ENCODE measurements at places on chromosomes 6 and 20. TPM values are rescaled to one million over a fixed set of nuclear protein-coding genes. Genes with fewer than 3 reads are reported as not detected.

Gene CDH4
- total RNA-seq = 0.14 TPM

Gene ENPP1
- total RNA-seq = 0.47 TPM

Gene C20orf141
- total RNA-seq = not detected

DNA sequence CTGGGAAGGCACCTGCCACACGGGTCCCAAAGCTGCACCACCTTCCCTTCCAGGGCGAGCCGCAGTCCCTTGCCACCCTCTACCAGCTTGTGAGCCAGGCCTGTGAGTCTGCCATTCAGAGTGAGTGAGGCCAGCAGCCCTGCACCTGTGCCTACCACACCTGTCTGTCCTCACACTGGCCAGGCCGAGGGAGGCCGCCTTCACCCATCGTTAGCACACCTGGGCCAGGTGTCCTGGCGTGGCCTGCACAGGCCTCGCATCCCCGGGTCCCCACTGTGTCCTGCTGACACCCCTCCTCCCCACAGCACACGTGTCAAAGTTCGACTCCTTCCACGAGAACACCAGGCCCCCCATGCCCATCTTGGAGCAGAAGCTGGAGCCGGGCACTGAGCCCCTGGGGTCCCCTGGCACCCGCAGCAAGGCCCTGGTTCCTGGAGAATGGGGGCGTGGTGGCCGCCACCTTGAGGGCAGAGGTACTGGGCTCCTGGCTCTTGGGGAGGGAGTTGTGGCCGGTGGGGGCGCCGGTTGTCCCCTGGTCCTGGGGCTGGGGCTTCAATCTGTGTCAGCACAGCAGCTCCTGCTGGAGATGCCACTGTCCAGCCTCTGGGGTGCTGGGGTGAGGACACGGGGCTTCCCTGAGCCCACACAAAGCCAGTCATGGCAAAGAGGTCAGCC, 33.0 kb downstream of the CHRNA4 start:
- H3K27ac ChIP-seq = no peak overlapping the region
- no peaks in the 10 kb centered on the region for H3K36me3 ChIP-seq
- H3K27me3 ChIP-seq = peaks cover 20% of the 10 kb centered on the region
- no peak overlapping the region for H3K4me3 ChIP-seq
- DNase-seq = no peak
- H3K4me1 ChIP-seq = no peaks in the 10 kb centered on the region

DNA sequence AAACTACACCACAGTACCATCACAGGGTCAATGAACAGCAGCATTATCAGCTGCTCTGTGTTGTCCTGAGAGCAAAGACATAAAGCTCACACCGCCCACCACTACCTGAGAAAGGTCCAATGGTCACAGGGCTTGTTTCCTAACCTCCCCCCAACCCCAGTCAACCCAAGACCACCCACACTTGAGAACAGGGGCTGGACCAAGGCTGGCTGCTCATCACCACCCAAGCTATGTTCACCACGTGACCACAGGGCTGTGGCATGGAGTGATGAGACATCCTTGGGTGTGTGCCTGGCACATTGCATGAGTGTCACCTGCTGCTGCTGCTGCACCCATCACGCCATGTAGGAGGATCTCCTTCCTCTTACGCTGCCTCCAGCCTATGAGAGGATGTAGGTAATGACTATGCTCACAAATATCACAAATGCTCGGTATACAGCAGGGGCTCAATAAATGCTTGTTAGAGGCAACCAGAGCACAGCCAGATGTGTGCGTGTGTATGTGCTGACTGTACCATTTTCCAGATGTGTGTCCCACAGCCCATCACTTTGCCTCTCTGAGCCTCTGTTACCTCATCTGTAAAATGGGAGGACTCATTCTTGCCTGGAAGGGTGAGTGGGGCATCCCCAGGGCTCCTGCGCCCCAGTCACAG, 23.3 kb upstream of the SIRPA start:
- H3K27ac ChIP-seq = no peak overlapping the region
- no peaks in the 10 kb centered on the region for H3K27me3 ChIP-seq
- no peaks in the 10 kb centered on the region for H3K4me1 ChIP-seq
- H3K36me3 ChIP-seq = no peaks in the 10 kb centered on the region
- no peak for DNase-seq

DNA sequence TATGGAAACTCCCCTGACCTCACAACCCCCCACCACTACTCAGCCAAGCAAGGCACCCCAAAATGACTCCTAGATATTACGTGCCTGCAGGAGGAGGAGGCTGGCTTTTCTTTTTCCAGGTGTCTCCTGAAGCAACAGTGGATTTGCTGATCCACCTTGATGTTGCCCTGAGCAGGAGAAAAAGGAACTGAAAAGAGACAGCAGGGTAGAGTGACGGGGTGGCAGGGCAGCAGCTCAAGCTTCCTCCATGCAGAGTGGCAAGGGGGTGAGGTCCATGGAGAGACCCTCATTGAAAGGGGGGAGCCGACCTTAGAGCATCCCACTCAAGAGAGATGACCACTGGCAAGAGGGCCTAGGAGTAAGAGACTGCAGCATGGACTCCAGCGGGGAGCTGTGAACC, 112.0 kb upstream of the SIRPA start:
- DNase-seq = no peak
- no peaks in the 10 kb centered on the region for H3K36me3 ChIP-seq
- no peaks in the 10 kb centered on the region for H3K4me1 ChIP-seq
- H3K4me3 ChIP-seq = no peak overlapping the region

DNA sequence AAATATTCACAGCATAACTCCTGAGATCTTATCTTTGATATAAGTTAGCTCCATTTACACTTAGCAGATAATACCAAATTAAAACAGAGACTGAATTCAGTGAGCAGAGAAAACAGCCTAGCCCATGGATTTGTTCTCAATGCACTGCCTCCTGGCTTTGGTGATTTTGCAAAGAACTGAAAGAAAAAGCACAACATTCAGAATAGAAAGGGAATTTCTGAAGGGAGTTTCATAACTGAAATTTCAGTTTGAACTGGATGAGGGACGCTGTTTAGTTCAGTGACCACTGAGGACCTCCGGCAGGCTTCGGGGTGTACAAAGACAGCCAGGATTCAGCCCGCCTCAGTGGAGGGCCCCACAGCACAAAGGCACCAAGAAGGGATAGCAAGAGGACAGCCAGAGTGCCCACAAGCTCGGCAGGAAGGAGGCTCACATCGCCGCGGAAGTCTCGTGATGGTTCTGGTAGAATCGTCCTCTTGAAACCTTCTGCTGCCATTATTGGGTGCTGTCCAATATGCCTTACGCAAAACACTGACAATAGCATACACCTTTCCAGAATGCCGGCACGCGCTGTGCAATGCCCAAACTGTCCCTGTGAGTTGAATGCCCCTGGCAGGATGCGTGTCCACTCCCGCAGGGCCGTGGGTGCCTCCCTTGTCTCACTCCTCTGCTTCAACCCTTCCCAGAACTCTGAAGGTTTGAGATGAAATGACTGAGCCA, 9.7 kb upstream of the IRF4 start:
- H3K27me3 ChIP-seq = no peaks in the 10 kb centered on the region
- H3K36me3 ChIP-seq = no peaks in the 10 kb centered on the region
- H3K4me1 ChIP-seq = no peaks in the 10 kb centered on the region
- DNase-seq = no peak

- no peaks in the 10 kb centered on the region for H3K4me1 ChIP-seq
- no peak for DNase-seq
- H3K27ac ChIP-seq = no peak overlapping the region
These were observed 256.0 kb upstream of the TCF21 start for GRCh38 chr6:133632906-133633305.

- no peaks in the 10 kb centered on the region for H3K36me3 ChIP-seq
- DNase-seq = no peak
- no peak overlapping the region for H3K4me3 ChIP-seq
These were observed 114.8 kb downstream of the TBXT start for GRCh38 chr6:166052837-166053236.

- no peak overlapping the region for H3K27ac ChIP-seq
- H3K4me1 ChIP-seq = no peaks in the 10 kb centered on the region
- H3K27me3 ChIP-seq = no peaks in the 10 kb centered on the region
- DNase-seq = no peak
- H3K36me3 ChIP-seq = no peaks in the 10 kb centered on the region
- no peak overlapping the region for H3K4me3 ChIP-seq
These were observed 33.7 kb upstream of the EPB41L2 start for GRCh38 chr6:131096786-131097185.

DNA sequence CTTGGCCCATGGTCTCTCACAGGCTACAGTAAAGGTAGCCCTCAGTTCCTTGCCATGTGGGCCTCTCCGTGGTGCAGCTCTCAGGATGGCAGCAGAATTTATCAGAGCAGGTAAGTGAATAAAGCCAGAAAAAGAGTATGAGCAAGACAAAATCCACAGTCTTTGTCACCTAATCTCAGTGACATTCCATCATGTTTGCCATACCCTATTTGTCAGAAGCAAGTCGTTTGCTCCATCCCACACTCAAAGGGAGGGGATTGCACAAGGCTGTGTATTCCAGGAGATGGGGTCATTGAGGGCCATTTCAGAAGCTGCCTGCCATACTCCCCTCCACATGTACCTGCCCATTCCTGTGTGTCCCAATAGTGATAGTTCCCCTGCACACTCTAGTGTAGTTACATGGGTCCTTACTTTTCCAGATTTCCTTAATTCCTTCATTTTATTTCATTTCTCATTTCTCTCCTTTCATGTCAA, 24.2 kb downstream of the ISM1 start:
- no peak for DNase-seq
- no peaks in the 10 kb centered on the region for H3K27me3 ChIP-seq
- H3K27ac ChIP-seq = no peak overlapping the region

DNA sequence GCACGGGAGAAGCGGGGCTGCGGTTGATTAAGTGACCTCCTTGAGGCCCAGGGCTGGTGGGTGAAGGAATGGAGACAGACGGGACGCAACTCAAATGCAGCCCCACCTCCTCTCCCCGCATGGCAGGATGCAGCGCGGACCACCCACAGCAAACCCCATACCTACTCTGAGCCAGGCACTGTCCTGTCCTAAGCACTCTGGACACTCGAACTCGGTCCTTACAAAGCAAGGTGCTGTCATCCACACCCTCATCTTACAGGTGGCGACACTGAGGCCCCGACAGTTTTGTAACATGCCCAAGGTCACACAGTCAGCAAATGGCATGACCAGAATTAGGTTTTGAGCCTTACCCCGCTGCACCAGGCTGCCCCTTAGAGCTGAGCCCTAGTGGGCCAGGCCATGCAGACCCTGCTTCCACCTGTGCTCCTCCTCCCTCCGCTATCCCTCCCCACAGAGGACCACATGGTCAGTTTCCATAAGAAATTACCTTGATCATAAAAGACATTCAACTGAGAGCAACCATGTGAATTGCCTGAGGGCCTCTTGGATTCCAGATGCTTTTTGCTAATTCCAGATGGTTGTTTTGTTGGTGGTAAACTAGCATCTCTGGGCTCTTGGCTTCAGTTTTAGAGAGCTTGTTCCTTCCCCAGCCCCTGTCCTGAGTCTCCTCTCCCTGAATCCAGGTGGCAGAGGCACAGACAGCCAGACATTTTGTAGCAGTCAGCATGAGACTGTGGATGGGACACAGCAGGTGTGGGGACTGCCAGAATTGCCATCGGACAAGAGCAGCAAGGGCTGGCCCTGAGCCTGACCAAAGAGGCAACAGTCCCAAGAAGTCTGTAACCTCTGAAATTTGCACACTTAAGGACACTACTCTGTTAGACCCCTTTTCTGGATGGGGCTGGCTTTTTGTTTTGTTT, 171.9 kb upstream of the PMEPA1 start:
- no peaks in the 10 kb centered on the region for H3K36me3 ChIP-seq
- H3K27ac ChIP-seq = no peak overlapping the region
- H3K4me3 ChIP-seq = no peak overlapping the region
- no peak for DNase-seq
- no peaks in the 10 kb centered on the region for H3K4me1 ChIP-seq

- H3K4me3 ChIP-seq = no peak overlapping the region
- DNase-seq = no peak
These were observed 38.5 kb upstream of the SALL4 start for GRCh38 chr20:51840865-51841264.

DNA sequence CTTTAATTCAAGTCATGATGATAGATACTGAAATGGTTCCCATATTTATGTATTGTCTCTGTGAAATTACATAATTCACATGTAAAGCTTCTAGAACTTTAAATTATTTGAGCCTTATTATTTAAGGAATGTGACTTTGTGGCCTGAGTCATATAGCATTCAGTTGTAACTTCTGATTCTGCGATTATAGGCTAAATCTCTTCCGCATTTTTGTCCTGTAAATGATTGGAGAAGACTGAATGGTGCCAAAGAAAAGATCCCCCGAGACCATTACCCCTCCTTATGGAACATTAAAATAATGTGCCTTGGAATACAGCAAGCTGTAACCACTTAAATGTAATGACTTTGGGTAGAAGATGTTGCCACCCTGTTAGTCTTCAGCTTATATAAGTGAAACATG, 63.3 kb upstream of the MAP7 start:
- peaks cover 36% of the 10 kb centered on the region for H3K36me3 ChIP-seq
- H3K4me3 ChIP-seq = no peak overlapping the region
- no peak overlapping the region for H3K27ac ChIP-seq
- H3K4me1 ChIP-seq = no peaks in the 10 kb centered on the region
- no peak for DNase-seq

DNA sequence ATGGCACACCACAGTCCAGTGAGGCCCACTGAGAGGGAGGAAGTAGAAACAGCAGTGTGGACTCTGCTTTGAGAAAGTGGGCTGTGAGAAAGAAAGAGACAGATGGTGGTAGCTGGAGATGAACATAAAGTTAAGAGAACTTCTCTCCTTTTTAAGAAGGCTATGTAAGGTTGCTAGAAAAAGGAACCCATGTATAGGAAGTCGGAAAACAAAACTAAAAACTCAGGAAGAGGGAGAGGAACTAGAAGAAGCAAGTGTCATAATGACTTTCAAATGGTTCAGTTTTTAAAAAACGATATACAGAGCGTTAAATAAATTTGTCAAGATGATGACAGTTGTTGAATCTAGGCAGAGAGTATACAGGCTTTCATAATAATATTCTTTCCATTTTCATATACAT, 25.4 kb upstream of the GMNN start:
- H3K4me1 ChIP-seq = no peaks in the 10 kb centered on the region
- no peaks in the 10 kb centered on the region for H3K27me3 ChIP-seq
- H3K4me3 ChIP-seq = no peak overlapping the region
- DNase-seq = no peak
- no peak overlapping the region for H3K27ac ChIP-seq
- H3K36me3 ChIP-seq = no peaks in the 10 kb centered on the region

DNA sequence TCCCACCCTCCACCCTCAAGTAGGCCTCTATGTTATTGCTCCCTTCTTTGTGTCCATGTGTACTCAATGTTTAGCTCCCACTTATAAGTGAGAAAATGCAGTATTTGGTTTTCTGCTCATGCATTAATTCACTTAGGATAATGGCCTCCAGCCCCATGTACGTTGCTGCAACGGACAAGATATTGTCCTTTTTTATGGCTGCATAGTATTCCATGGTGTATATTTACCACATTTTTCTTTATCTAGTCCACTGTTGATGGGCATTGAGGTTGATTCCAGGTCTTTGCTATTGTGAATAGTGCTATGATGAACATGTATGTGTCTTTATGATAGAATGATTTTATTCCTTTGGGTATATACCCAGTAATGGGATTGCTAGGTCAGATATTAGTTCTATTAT, 64.1 kb upstream of the NNAT start:
- no peak overlapping the region for H3K4me3 ChIP-seq
- H3K36me3 ChIP-seq = no peaks in the 10 kb centered on the region
- no peak for DNase-seq
- H3K27me3 ChIP-seq = no peaks in the 10 kb centered on the region
- no peak overlapping the region for H3K27ac ChIP-seq

Data from T-cell (primary cell).